Stimulated activated CD4-positive, alpha-beta T cell treated with anti-CD3 and anti-CD28 coated beads, TNF-alpha, amount 100 ng/mL, for 4 hours (primary cell): ENCODE measurements at places on chromosomes 6 and 20.

DNA sequence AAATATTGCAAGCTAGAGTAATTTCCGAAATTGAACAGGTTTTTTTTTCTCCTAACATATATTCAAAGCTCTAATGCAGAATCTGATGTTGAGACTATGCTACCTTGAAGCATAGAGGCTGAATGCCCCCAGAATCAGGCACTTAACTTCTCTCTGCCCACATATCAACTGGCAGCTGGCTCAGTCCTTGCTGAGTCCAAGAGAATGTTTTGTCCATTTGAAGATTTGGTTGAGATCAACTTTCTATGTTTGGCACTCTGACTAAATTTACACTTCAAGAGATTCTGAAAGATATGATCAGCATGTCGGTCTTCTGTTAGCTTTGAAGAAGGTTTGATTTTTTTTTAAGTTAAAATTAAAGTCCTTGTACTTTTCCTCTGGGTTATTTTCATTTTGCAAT lies 1298.1 kb downstream of the EPHA7 start:
- DNase-seq = no peak

DNA sequence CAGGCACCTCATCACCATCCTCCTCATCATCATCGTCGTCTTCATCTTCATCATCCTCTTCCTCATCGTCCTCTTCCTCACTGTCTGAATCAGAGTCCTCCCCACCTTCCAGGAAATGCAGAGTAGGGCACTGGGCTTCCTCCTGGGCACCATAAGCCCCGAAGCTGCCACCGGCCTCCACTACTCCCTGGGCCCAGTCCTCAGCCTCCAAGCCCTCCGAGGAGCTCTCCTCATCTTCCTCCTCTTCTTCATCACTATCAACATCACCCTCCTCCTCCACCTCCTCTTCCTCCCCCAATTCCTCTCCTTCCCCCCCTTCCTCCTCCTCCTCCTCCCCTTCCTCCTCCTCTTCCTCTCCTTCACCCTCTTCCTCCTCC lies 1.7 kb downstream of the CENPB start:
- no peak for DNase-seq

DNA sequence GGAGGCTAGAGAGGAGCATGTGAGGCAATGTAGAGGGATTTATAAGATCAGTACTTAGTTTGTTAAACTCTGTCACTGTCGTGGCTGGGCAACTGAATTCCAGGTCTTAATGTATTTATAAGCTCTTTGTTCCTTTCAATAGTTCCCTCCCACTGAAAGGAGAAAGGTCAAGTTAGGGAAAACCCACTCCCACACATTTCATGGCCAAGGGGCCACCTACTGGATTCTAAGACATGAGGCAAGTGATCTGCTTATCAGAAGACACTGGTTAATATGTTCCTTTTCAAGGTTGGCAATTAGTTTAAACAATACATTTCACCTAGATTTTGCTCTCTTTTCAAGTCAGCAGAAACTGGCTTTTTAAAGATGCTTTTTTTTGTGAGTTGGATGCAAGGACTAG lies 5.4 kb upstream of the GSTA5 start:
- DNase-seq = no peak

DNA sequence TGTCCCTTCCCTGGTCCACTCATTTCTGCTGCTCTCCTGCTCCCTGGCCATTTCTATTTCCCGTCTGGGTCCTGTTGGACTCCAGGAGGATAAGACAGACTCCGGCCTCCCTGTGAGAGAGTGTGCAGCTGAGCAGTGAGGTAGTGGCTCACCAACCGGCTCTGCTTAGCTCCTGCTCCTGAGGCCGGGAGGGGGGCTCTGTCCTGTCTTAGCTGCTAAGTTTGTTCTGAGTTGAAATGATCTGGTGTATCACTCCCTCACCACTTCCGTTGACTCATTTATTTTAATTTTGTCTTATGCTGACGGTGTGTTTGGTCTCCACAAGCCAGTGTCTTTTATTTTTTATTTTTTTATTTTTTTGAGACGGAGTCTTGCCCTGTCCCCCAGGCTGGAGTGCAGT lies 148.5 kb upstream of the PDE10A start:
- DNase-seq = no peak
